ENCODE measurements at places on chromosomes 5 and 9.

DNA sequence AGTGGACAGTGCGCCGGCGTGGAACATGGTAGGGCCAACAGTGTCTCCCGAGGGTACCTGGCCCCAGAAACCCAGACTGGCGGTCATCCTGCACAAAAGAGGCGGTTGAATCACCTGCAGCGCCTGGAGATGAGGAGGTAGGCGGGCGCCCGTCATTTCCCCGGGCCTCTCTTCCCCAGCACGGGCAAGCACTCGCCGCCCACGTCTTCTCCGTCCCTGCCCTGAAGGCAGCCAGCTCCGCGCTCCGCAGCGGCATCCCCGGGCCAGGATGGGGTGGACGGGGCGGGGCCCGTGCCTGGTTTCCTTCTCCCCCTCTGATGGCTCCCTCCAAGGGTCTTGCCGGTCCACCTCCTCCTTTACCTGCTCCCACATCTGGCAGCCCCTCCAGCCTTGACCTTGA, 27.1 kb upstream of the N4BP3 start:
- no peak for DNase-seq

DNA sequence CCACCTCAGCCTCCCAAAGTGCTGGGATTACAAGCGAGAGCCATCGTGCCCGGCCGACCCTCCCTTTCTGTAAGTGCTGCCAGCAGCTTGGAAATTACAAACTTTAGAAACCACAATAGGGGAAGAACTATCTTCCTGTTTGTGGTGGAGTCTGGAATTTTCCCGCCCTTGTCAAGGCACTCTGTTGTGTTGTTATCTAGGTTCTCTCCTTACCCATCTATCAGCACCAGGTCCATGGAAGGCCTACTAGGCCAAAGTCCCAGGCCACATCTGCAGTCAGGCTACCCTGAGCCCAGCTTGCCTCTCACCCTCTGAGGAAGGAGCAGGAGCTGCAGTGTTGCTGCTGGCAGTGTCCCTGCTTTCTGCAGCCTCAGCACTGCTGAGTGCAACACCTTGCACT, 214.9 kb downstream of the MCTP1 start:
- DNase-seq, result no peak

DNA sequence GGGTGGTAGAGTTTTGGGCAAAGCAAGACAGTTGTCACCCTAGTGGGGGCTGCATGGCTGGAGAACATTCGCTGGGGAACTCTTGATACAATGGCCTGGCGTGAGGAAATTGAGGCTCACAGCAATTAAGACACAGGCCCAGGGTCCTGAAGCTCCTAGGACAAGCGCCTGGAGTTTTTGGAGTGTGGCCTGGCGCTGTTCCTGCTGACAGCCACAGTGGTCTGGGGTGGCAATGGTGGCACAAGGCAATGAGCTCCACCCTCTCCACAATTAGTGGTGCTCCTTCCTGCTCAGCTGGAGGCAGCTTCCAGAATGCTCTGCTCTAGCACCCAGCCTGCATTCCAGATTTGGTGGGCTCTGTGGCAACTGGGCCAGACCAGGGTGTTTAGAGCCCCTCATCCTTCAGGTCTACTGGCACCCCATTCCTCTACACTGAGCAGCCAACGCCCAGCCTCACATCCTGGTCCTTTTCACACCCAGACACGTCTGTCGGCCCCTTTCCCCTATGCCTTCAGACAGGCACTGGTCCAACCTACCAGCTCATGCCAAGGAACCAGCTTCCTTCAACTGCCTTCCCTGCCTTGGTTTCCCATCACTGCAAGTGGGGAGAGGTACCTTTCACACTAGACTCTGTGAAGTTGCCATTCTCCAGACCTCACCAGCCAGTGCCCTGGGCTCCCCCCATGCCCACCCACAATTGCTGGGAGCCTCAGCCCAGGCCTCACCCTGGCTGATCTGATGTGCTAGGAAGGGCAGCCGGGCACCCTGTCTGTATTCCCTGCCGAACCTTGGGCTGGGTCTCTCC, 138.1 kb upstream of the COL5A1 start:
- DNase-seq, result no peak

DNA sequence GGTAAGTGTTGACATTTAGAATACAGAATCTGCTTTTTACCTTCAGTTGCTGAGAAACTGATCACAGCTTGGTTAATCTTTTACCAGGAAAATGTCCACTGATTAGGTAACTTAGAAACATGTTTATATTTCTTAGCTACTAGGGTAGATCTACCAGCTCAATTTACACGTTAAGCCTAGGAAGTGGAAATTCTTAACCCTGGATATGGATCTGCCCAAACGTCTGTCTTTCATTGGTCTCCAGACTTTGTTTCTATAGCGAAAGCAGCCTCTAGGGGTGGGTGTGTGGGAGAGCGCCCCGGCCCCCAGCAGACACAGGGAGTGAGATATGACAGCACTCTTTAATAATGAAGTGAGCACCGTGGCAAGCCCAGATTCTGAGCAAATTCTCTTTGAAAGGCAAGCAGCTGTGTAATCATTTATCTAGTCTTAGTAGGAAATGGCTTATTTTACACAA, 141.6 kb upstream of the ZNF608 start:
- no peak for DNase-seq

GRCh38 chr9:109251080-109251775, 69.6 kb downstream of the EPB41L4B start:
- DNase-seq, result no peak
